ENCODE measurements at places on chromosomes 7 and 10.

- no peak for DNase-seq
Measured at GRCh38 chr10:5600908-5601307, 65.5 kb downstream of the ASB13 start.

DNA sequence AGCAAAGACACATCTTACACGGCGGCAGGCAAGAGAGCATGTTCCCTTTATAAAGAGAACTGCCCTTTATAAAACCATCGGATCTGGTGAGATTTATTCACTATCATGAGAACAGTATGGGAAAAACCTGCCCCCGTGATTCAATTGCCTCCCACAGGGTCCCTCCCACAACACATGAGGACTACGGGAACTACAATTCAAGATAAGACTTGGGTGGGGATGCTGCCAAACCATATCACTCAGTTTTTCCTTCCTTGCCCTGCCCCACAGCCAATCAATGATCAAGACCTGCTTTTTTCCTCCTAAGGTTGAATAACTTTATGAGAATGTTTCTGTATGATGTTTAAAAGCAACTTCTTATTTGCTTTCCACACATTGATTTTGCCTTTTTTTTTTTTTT lies 3.1 kb upstream of the PTPRE start:
- no peak for DNase-seq

GRCh38 chr7:21253740-21254687 lies 173.9 kb upstream of the SP4 start:
- peak; percentile 24 for DNase-seq

DNA sequence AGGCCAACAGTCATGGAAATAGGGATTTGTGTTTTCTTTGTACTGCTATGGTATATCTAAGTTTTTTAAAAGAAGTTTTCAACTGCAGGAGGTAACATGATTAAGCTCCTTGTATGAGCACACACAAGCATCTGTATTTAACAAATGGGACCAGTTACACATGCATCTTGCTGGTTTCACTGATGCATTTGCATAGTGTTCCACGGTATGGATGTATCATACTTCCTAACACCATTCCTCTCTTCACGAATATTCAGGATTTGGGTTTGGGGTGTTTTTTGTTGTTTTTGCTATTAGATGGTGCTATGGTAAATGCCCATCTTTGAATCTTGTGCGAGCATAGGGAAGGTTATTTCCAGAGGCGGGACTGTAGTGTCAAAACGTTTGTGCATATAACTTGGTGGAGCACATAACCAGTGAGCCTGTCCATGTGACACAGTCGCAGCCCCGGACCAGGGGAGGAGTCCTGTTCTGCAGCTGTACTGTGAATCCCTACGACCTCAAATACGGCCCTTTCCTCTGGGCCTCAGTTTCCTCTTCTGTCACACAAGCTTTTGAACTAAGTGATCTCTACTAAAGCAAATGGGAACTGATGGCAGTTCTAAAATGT lies 1.9 kb downstream of the H2BK1 start:
- no peak for DNase-seq

- DNase-seq = no peak
Measured at GRCh38 chr10:43172645-43173044, 34.4 kb downstream of the CSGALNACT2 start.

- no peak for DNase-seq
Measured at GRCh38 chr7:139745678-139746143, 32.1 kb downstream of the HIPK2 start.

DNA sequence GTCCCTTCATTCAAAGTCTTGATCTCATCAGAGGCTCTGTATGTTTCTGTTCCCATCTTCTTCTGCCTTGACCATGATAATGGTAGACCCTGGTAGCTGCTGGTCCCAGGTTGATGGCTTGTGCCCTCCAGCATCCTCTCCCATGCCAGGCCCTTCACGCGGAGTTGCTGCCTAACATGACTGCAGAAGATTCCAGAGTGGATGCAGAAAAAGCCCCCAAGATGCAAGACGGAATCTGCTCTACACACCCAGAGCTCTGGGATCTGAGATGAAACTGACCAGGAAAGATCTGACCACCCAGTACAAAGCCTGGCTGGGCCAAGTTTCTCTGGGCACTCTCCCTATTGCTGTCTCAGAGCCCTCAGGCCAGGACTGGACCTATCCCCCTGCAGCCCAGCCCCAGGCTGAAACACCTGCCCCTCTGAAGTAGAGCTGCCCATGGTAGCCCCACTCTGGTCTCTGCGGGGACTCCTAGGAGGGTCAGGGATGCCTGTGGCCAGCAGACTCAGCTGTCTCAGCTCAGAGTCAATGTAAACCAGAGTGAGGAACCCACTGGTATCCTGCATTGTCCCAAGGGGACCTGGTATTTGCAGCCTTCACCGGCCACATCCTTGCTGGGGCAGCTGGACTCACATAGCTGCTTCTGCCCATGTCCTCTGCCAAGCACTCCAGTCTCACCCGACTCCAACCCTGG lies 9.5 kb upstream of the FRMD4A start:
- no peak for DNase-seq

DNA sequence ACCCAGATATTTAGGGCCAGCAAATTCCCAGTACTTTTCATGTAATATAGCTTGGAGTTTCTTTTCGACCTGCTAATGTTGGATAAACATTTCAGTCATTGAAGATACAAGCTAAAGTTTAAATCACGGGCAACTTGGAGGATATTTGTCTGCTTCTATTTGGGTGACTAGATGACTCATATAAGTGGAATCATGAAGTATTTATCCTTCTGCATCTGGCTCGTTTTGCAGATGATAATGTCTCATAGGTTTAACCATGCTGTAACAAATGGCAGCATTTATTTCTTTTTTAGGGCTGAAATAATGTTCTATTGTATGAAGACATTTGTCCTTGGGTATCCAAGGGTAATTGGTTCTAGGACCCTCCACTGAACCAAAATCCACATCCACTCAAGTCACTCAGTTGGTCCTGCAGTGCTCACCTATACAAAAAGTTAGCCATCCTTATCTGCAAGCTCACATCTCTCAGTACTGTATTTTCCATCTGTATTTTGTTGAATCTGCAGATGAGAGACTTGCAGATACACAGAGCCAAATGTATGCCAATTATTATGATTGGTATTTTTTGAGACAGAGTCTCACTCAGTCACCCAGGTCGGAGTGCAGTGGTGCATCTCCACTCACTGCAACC lies 187.2 kb upstream of the CSTF2T start:
- no peak for DNase-seq

DNA sequence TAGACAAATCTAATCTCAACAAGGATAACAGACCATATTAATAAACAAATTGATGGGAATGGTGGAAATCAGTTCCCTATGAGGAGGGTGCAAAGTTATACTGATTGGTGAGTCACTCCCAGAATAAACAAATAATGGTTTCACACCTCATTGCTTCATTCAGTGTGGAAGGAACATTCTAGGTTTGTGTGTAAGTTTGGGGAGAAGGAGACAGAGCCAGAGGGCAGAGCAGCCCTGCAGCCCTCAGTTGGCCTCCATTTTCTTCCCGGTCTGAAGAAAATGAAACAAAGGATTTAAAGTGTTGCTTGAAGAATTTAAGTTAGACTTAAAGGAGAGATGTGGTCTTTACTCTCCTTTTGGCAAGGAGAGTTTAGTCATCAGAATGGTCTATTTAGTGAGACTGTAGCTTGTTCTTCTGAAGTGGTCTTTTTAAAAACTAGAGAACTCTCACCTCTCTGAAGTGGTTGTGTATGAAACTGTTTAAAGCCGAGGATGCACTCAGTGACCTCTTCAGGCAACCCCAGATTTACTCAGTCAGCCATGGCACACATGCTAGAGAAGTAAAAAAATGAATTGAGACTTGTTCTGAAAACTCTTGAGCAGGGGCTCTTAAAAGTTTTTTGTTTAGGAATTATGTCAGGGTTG lies 27.2 kb downstream of the IKZF1 start:
- DNase-seq = peak; percentile 35

DNA sequence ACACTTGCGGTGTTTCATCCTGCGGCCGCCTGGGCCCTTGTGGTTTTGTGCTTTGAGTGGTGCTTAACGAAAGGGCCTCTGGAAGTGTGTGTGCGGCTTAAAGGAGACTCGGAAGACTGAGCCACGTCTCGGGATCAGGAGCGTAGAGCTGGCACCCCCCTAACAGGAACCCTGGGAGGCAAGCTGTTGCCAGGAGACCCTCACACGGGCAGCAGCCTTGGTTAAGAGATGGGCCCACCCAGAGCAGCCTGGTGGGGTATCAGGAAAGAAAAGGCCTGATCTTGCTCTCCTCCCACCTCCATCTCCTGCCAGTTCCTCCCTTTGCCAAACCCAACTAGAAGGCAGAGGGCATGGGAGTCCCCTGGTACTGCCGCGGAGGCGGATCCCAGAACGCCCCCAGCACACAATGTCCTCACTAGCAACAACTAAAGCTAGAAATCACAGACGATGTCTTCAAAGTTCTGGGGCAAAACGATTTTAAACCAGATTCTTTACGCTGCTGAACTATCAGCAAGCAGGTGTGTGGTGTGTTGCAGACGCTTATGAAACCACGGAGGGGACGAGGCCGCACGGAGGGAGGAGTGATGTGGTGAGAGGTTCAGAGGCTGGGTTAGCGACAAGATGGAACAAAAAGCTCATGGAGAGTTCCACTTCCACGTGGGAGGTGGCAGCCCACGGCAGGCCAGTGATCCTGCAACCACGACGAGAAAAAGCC lies 67.0 kb upstream of the INPP5A start:
- DNase-seq = no peak

DNA sequence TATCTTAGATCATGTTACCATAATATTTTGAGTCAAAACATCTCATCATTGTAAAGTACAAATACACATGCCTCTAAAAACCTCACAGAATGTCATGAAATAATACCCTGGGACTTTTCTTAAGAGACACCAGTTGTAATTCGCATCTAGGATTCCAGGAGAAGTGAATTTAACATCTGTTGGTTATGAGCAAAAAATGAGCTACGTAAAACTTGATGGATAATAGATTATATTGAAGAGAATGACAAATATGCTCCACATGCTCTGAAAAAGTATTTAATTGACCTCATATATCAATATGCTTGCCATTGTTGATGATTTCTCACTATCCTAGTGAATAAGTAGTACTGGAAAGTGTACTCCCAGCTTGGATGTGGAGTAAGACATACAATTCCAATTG lies 227.0 kb downstream of the BBS9 start:
- DNase-seq = no peak

DNA sequence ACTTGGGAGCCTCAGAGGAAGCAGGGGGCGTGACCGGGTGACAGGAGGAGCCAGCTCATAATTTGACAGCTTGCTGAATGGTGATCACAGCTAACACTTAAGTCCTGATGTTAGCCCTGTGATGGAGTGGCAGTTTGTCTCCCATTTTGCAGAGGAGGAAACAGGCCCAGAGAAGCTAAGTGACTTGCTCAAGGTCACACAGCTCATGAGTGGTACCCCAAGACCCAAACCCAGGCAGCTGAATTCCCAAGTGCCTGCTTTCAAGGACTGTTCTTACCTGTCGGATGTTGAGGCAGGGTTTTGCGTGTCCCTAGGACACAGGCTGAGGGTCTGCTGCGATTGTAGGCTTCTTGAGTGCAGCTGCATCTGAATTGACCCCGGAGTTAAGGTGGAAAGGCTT lies 51.7 kb downstream of the PALD1 start:
- DNase-seq = no peak

DNA sequence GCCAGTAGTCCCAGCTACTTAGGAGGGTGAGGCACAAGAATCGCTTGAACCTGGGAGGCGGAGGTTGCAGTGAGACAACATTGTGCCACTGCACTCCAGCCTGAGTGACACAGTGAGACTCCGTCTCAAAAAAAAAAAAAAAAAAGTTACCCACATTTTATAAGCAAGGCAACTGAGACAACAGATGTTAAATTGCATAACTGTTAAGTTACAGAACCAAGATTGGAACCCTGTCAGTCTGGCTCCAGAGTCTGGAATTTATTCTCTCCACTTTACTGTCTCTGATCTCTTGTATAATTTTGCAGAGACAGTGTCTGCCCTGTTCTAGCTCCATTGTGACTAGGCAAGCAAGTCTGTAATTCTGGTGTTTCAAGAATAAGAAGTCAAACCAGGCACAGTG lies 6.2 kb upstream of the ITGB1 start:
- DNase-seq = no peak

- no peak for DNase-seq
Measured at GRCh38 chr10:121514141-121514865, 83.9 kb downstream of the FGFR2 start.

DNA sequence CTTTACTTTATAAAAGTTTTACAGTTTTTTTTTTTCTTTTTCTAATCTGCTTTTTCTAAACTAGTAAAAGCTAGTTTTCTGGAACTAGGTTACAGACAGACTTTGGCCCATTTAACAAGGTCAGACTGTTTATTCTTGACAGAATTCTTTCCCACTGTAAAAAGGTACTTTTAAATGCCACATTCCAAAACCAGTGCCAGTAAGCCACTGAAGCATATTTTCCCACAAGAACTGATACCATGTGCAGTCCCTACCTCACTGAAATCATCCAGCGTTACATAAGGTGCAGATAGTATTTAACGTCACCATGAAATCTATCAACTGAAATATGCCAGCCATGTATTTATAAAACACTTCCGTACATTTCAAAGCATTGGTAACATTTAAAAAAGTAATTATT lies 121.6 kb downstream of the CDK6 start:
- no peak for DNase-seq

DNA sequence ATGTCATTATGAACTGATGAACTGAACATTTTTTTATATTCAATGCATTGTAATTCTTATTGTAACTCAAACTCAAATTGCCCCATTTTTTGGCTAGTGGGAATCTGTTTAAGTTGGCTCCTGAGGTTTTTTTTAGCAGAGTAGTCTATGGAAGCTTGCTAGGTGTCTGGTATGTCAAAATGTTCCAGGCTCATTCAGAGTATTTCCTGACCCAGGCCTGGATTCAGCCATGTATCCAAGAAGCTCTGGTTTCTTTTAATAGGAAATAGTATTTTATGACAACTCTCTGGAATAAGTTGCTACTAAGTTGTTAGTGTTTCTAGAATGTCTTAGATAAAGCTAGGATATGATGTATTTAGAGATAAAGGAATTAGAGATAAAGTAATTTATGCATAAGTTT lies 288.0 kb downstream of the ARL4A start:
- no peak for DNase-seq

- DNase-seq = no peak
Measured at GRCh38 chr7:100570954-100571828, 2.5 kb downstream of the SAP25 start.

GRCh38 chr7:90856351-90857070 lies 260.4 kb downstream of the CDK14 start:
- DNase-seq = no peak

- DNase-seq = no peak
Measured at GRCh38 chr10:7881119-7881518, 62.8 kb downstream of the TAF3 start.

GRCh38 chr7:65462148-65462716 lies 88.6 kb downstream of the ZNF92 start:
- DNase-seq = no peak
